ENCODE measurements at places on chromosomes 2 and 18.

GRCh38 chr18:9563331-9563730, 51.0 kb downstream of the PPP4R1 start:
- no peak for DNase-seq

- no peak for DNase-seq
These were observed 54.9 kb upstream of the ITPRID2 start for GRCh38 chr2:181836583-181836982.

DNA sequence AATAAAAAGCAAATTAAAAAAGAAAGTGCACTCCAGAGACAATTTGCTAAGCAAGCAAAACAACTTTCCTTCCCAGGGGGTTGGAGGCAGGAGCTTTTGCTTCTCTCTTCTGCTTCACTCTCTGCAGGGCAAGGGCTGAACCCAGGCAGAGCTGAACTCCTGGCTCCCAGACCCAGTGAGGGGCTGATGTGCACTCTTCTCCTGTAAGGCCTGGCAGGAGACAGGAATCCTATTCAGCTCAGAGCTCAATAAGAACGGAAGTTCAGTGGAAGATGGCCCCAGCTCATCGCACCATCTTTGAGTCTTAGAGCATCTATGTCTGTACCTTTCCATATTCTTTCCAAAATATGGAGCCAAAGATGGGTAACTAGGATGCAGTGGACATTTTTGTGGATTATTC, 29.1 kb downstream of the CIB4 start:
- DNase-seq: no peak

GRCh38 chr2:210442878-210443277, 33.7 kb downstream of the LANCL1 start:
- no peak for DNase-seq

GRCh38 chr2:202432776-202433175, 56.6 kb downstream of the BMPR2 start:
- no peak for DNase-seq

GRCh38 chr2:76194031-76194775, 483.5 kb upstream of the GCFC2 start:
- no peak for DNase-seq

DNA sequence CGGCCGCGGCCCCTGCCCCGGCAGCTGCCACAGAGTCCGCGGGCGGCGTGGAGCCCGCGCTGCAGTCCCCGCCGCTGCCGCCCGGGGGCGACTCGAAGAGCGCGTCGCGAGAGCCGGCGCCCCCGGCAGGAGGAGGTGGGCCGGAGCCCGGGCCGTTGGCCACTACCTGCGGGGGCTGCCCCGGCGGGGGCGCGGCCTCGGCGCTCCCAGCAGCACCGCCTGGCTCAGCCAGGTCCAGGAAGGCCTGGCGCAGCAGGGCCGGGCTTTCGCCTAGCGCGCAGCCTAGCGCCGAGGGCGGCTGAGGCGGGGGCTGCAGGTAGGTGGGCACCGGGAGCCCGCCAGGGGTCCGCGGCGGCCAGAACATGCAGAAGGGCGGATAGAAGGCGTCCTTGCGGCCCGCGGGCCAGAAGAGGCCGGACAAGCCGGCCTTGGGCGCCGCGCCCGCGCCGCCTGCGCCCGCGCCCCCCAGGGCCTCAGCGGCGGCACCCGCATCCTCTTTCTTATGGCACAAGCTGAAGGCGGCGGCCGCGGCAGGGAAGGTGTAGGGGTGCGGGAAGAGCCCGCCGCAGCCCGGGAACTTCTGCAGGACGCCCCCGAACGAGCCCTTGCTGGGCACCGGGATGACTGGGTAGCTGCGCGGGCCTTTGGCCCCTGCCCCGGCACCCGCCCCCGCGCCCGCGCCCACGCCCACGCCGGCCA, 3.9 kb downstream of the SKOR2 start:
- no peak for DNase-seq

DNA sequence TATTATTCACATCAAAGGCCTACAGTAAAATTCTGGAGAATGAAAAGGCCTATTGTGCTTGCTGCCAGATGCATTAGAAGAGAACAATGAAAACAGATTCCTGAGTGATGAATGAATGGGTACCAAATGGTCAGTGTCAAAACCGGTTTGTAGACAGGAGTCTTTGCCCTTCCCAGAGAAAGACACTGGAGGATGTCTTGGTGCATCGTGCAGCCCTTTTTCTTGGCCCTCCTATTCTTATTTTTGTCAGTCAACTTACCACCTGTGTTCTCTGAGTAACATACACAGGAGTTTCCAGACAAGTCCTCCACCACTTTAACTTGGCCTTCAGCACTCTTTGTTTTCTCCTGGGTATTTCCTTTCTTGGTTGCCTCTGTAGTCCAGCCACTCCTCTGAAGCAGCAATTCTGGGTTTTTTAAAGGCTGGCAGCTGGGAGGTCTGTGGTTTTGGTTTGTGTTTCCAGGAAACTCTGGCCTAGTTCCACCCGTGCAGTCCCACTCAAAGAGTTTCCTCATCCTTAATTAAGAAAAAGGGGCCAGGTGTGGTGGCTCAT, 29.4 kb downstream of the PSTPIP2 start:
- DNase-seq: peak; percentile 67

DNA sequence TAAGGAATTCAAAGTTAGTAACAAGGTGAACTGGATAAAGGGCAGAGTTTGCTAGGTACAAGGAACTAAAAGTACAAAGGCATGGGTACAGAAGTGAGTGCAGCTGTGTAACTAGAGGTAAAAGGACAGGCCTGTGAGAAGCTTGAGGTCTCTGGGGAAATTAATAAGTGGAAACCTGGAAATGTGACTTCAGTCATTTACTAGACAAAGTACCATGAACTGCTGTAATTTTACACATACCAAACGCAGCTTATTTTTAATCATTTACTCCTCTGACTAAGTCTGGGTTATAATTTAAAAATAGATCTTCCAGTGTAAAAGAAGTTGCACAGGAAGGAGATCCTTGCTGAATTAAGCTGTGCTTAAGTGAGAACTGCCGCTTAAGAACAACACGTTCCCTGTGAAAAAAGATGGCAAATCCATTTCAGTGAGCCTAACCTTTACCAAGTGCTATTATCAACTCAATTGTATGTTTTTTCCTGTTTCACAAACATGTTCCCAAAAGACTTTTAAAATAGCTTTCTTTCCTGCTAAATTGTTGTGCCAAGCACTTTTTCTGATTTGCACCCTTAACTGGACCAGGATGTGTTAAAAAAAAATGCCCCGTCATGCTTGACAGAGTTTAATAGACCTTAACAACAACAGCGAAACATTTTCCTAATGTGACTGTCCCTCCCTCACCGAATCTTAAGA, 44.3 kb downstream of the CALCRL start:
- peak; percentile 10 for DNase-seq

- peak; percentile 76 for DNase-seq
These were observed 25.1 kb downstream of the COLEC12 start for GRCh38 chr18:475202-476031.

DNA sequence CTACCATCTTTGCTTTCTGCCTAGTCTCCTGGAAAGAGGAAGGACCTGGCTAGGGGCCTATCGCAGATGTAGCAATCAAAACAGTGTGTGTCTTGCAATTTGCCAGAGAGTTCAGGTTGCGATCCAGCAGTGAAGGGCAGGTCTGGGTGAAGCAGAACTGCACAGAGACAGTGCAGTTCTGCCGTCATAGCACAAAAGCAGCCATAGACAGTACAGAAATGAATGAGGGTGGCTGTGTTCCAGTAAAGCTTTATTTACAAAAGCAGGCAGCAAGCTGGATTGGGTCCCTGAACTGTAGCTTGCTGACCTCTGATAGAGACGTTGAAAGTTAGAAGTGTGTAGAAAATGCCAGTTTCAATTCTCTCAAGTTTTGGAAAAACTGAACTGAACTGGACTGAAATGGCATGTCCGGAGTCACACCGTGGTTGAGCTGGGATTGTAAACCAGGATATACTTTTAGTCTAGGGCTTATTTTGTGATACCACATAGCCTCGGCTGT, 186.8 kb downstream of the LTBP1 start:
- peak; percentile 55 for DNase-seq

DNA sequence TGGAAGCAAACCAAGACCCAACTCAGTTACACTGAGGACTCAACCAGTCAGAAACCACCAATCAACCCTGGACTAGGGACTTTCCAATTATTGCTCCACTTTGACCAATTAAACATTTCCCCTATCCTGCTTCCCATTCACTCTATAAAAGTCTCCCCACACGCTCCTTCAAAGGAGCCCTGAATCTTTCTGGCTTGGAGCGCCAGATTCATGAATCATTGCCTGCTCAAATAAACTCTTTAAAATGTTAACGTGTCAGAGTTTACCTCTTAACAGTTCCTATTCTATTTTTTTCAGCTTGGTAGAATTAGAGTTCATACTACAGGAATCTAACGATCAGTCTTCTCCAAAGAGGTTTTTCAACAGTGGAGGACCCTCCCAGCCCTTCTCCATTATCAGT, 20.7 kb upstream of the SULT1C2 start:
- peak; percentile 84 for DNase-seq

DNA sequence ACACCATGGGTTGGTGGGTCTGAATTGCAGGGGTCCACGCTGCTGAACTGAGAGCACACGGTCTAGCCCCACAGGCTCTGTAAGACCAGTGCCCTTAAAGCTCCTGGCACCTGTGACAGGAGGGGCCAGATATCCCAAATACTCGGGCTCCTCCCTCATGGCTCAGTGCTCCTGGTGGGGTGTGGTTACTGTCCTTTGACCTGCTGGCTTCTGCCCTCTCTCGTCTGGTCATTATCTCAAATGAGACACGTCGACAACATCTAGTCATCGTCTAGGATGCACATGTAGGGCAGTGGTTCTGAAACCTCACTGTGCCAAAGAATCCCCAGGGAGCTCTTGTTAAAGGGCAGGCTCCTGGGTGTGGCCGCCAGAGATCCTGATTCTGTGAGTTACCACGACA, 258.4 kb downstream of the LOXHD1 start:
- DNase-seq: no peak

DNA sequence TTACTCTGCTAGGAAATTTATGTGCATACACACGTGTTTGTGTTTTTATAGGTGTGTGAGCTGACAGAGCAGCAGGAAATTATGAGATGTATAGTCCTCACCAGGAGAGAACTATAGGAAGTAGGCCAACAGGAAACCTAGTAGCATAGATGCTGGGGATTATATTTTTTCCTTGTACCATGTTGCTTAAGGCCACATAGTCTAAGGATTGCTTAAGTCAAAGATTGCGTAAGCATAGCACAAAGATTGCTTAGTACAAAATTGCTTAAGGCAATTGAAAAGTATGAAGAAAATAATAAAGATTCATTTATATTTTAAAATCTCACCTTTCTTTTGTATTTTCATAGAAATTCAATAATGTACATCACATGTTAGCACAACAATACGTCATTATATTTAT, 18.7 kb upstream of the CCDC102B start:
- peak; percentile 89 for DNase-seq

GRCh38 chr18:7415081-7415894, 151.8 kb upstream of the PTPRM start:
- no peak for DNase-seq

GRCh38 chr2:123597988-123598387, 427.1 kb upstream of the CNTNAP5 start:
- no peak for DNase-seq

DNA sequence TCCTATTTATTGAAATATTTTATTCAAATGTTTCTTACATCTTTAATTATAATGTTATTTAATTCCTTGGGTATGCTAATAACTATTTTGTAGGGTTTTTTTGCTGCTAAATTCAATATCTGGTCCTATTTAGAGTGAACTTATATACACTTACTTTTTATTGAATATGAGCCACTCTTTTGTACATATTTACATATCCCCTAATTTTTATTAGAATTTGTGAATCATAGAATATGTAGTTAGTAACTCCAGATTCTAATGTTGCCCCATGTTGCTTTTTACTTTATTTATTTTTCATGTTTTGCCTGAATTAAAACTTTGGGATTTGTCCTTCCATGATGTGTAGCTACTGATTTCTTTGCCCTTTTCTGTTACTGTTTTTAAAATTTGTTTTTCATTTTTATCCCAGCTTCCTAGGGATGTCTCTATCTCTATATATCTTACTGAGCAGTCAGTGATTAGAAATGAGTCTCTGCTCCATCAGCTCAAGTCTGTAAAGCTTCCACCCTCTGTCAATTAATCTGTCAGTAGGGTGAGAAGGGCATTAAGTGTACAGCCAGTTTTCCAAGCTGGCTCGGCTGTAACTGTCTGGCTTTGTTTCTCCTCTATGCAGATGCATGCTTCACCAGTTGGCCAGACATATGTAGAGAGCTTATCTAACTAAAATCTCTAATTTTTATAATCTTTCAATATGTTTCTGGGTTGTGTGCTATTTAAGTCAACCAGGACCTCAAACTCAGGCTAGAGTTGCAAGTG, 256.9 kb downstream of the CDH19 start:
- no peak for DNase-seq

DNA sequence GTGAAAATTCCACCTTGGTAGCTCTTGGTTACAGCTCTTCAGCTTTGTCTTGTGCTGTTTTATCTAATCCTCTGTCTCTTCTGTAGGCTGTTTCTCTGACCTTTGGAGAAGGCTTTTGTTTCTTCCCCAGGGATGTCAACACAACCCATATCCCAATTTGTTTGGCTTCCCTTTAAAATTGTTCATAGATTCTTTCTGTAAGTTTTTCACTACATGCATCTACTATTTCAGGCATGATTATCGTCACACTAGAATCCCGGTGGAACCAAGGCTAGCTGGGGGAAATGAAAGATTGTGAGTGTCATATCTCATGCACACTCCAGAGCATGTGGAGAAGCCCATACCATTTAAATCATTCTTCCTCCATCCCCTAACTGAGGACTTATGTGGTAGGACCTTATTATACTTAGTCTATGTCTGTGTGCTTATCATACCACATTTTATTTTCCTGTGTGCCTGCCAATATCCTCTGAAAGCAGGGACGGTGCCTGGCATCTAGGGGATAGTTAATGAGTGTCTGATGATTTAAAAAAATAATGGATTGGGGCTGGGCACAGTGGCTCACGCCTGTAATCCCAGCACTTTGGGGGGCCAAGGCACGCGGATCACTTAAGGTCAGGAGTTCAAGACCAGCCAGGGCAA, 59.9 kb downstream of the CRIM1 start:
- peak; percentile 37 for DNase-seq

DNA sequence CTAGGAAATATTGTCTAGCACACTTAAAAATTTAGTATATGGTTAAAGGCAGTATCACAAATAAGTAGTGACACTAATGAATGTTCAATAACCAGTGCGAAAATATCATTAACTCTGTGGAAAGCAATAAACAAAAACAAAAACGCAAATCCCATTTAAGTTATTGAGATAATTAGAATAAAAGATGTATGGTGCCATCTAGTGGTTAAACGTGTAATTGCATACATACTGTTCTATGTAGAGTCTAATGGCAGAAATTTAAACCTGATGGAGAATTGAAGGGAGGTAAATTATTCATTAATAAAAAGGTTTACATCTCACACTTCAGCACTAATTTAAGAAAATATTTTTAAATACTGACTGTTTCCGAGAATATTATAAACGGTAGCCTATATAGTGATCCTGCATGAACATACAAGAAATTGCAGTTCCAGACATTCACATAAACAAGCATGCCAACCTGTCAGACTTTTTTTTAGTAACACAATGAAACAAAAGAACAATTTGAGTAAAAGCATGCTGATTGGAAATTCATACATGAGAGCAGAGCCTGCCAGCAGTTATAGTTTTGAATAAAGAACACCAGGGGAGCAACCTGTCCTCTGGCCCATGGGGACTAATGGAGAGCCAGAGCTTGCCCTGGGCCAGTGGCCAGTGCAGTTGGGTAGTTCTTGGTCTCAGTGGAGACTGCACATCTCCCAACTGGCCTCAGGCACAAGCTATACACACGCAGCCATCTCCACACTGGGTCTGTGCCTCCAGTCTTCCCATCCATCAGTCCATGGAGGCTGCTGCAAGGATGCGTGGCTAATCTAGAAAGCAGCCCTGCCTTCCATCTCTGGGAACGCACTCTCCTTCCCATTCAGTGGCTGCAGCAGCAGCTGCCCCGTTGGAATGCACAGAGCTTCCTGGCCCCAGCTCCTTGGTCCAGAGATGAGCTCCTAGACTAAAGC, 28.0 kb downstream of the GCG start:
- peak; percentile 36 for DNase-seq

All from fibroblast of gingiva (primary cell).